ENCODE measurements at places on chromosomes 5 and 9.

- no peak for DNase-seq
These were observed 318.7 kb upstream of the IRX1 start for GRCh38 chr5:3276896-3277295.

- no peak for DNase-seq
These were observed 23.5 kb downstream of the AFAP1L1 start for GRCh38 chr5:149294872-149295829.

GRCh38 chr5:102153003-102153759, 142.9 kb downstream of the SLCO4C1 start:
- no peak for DNase-seq

- DNase-seq, result no peak
These were observed 144.8 kb upstream of the SLC12A2 start for GRCh38 chr5:127938746-127939145.

- DNase-seq, result no peak
These were observed 32.8 kb upstream of the CPEB4 start for GRCh38 chr5:173855162-173855994.

DNA sequence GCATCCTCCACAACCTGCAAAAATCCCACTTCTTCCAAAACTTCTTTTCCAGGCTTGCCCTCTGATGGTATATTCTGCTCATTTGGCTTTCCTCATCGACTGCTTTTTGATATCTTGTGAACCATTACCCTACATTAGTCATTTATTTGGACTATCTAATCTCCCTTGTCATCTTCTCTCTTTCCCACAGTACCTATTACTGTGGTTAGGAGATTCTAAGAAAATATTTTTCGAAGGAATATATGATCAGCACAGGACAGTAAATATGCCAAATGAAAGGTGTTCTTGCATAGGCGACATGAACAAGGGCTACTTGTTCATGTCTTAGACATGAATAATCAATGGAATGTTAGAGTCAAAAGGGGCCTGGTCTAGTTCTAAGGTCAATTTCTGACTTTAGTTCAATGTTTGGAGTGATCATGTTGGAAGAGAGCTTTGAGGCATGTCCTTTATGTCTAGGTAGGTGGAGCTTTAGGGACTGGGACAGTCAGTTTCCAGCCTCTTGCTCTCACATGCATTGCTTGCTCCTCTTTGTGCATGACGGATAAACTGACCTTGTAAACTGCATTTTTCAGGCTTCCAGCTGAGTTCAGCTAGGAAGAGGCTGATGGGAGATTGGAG, 243.4 kb upstream of the RPS23 start:
- DNase-seq, result no peak

DNA sequence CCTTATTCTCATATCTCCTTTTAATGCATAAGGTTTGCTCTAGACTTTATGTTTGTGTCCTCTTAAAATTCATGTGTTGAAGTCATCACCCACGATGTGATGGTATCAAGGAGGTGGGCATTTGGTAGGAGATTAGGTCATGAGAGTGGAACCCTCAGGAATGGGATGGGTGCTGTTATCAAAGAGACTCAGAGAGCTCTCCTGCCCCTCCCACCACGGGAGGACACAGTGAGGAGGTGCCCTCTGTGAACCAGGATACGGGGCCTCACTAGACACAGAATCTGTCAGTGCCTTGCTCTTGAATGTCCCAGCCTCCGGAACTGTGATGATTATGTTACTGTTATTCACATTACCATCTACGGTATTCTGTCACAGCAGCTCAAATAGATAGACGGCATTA, 359.0 kb downstream of the IRX1 start:
- no peak for DNase-seq

GRCh38 chr5:128317481-128317880, 220.6 kb downstream of the FBN2 start:
- no peak for DNase-seq

DNA sequence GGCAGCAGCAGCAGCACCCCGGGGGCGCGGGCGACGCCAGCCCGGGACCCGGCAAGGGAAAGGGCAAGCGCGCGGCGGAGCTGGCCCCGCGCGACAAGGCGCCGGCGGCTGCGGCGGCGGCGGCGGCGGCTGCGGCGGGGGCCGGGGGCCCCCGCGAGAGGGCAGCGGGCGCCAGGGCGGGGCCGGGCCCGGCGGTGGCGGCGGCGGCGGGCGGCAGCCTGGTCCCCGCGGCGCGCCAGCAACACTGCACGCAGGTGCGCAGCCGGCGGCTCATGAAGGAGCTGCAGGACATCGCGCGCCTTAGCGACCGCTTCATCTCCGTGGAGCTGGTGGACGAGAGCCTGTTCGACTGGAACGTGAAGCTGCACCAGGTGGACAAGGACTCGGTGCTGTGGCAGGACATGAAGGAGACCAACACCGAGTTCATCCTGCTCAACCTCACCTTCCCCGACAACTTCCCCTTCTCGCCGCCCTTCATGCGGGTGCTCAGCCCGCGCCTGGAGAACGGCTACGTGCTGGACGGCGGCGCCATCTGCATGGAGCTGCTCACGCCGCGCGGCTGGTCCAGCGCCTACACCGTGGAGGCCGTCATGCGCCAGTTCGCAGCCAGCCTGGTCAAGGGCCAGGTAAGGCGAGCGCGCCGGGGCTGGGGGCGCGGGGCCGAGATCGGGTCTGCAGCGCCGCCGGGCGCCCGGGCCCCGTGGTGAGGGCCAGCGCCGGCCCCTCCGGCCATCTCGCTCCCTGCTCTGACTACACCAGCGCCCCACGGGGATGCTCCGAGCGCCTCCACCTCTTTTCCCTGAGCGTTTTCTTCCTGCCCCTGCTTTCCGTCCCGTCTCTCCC, at the start of gene UBE2QL1:
Gene UBE2QL1 (plus strand): TSS at position 238 of the 843 bp plus-strand sequence. CDS start 35 bp downstream, at position 273.
- DNase-seq, result peak; percentile 60

DNA sequence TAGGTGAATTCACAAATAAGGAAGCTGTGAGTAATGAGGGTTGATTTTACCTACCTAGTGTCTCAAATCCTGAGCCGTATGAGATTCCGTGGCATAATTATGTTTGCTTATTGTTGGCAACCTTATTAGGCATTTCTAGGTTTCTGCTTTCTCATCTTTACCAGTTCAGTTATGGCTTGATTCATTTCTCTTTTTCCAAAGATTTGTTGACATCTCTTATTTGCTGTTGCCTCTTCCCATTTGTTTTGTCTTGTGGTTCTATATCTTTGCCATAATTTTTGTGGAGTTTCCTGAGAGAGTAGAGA, 470 bp downstream of the IL31RA start:
- no peak for DNase-seq

DNA sequence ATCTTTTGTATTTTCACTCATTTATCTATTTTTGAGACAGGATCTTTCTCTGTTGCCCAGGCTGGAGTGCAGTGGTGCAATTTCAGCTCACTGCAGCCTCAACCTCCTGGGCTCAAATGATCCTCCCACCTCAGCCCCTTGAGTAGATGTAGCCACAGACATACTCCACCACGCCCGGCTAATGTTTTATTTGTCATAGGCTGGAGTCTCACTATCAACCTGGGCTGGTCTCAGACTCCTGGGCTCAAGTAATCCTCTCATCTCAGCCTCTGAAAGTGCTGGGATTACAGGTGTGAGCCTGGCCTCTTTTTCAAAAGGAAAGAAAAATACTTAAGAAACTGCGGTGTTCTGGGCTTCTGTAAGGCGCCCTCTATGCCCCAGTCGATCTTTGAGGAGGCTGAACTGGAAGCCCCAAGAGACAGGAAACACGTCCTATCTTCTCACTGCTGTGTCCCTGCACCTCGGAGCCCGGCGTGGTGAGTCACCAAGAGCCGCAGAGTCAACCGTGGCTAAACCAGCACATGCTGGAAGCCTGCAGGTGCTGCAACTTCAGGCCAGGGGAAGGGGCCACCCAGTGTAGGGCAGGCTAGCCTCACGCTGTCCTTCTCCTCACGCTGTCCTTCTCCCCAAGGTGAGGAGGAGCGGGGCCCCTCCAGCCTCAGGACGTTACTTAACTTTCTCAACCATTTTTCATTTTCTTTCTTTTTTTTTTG, 15.2 kb upstream of the LHX3 start:
- DNase-seq, result no peak

GRCh38 chr5:172234031-172234430, 40.1 kb downstream of the EFCAB9 start:
- DNase-seq, result no peak

- DNase-seq, result no peak
These were observed 72.0 kb upstream of the IQGAP2 start for GRCh38 chr5:76331126-76331525.

GRCh38 chr5:155772009-155772662, 554.8 kb upstream of the SGCD start:
- DNase-seq, result no peak

DNA sequence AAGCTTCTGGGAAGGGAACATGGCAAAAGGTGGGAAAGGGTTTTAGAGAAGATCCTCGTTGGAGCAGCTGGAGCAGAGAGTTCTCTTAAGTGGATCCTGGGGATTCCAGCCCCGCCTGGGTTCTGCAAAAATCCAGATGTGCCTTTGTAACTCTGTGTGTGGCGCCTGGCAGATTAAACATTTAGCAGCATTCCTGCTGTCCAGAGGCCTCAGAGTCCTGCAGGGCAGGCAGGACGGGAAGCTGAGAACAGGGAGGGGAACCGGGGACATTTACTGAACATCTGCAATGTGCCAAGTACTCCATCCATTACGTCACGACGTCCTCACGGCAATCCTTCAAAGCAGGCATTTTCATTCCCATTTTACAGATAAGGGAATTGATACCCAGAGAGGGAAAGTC, 6.0 kb downstream of the EIF4E1B start:
- no peak for DNase-seq

- no peak for DNase-seq
These were observed 44.4 kb upstream of the PSD2 start for GRCh38 chr5:139751236-139751635.

DNA sequence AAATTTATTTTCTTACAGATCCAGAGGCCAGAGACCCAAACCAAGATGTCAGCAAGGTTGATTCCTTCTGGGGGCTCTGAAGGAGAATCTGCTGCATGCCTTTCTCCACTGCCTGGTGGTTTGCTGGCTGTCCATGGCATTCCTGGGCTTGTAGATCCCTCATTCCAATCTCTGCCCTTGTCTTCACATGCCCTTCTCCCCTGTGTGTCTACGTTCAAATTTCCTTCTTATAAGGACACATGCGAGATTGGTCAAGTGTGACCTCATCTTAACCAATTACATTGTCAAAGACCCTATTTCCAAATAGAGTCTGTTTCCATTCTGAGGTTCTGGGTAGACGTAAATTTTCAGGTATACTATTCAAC, 84.5 kb upstream of the RAI14 start:
- DNase-seq, result no peak

- DNase-seq, result no peak
These were observed 113.0 kb upstream of the PCA3 start for GRCh38 chr9:76651119-76651705.

- DNase-seq, result no peak
These were observed 528.2 kb upstream of the DAP start for GRCh38 chr5:11289208-11289607.

DNA sequence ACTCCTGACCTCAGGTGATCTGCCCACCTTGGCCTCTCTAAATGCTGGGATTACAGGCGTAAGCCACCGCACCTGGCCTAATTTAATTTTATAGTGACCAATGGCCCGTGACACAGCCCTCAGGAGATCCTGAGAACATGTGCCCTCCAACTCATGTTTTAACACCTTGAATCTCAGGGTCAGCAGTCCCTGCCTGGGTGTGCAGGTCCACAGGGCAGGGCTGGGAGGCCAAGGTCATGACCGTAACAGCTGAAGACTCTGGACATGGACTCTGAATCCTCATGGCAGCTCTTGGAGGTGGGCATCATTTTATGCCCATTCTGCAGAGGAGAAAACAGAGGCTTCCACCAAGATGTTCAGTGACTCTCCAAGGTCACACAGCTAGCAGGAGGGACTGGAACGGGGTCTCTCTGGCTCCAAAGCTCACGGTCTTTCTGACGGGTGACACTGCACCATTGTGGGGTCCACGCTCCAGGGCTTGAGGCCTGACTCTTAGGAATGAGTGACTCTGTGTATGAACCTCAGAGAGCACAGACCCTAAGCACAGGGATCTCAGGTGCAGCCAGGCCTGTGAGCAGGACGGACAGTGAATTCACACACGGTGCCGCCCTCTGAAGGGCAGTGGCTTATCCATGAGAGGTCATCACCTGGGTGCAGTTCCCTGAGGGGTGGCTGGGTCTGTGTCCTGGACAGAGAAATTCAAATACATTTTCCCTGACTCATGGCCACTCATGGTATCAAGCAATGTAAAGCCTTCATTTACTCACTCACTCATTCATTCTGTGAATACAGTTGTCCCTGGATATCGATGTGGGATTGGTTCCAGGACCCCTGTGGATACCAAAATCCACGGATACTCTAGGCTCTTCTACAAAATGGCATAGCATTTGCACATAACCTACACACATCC, 32.8 kb upstream of the LAMC3 start:
- no peak for DNase-seq

- DNase-seq, result no peak
These were observed 18.5 kb upstream of the TOR2A start for GRCh38 chr9:127753622-127754021.

DNA sequence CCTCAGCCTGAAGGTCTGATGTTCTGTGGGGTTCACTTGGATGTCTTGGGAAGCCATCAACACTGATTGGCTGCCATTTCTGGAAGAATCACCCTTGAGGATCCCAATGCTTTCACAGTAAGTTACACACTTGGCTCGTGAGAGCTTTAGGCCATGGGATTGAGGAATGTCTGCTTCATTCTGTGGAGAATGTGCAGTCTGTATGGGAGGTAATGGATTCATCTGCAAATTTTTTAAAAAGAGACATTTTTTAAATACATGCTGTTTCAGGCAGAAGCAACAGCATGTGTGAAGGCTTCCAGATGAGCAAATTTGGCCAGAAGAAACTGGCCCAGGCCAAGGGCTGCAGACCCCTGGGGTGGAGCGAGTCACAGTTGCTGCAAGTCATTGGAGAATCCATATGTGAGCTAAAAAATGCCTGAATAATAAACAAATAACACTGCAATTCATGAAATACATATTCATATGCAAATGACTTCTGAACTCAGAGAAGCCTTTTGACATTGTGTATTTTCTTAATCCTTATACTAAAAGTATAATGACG, 146.3 kb upstream of the RASEF start:
- DNase-seq, result no peak

- no peak for DNase-seq
These were observed 17.5 kb upstream of the INSYN2B start for GRCh38 chr5:169997798-169998197.

DNA sequence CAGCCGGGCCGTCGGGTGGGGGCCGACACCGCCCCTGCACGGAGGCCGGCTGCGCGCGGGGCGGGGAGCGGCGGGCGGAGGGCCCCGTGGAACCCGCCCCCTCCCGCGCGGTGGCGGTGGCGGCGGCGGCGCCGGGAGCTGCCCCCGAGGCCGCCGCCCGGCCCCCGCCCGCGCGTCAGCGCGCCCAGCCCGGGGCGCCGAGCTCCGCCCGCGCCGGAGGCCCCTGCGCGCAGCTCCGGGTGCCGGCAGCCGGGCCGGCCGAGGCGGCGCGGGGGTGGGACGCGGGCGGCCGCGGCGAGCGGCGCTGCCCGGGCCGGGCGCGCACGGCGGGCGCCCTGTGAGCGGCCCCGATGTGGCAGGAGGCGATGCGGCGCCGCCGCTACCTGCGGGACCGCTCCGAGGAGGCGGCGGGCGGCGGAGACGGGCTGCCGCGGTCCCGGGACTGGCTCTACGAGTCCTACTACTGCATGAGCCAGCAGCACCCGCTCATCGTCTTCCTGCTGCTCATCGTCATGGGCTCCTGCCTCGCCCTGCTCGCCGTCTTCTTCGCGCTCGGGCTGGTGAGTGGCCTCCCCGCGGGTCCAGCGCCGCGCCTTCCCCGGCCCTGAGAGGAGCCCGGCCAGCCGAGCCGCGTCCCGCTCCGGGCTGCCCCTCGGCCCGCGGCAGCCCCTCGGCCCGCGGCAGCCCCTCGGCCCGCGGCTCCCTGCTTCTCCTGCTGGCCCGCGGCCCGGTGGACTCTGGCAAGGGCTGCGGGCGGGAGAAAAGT, at the start of gene ADCY2:
Gene ADCY2 (plus strand): TSS at position 192 of the 766 bp plus-strand sequence. CDS start 159 bp downstream, at position 351.
- peak; percentile 55 for DNase-seq

GRCh38 chr9:131516930-131517329, 14.1 kb downstream of the UCK1 start:
- DNase-seq, result no peak
